EH (cell line): ENCODE measurements at places on chromosomes 1 and 21.

DNA sequence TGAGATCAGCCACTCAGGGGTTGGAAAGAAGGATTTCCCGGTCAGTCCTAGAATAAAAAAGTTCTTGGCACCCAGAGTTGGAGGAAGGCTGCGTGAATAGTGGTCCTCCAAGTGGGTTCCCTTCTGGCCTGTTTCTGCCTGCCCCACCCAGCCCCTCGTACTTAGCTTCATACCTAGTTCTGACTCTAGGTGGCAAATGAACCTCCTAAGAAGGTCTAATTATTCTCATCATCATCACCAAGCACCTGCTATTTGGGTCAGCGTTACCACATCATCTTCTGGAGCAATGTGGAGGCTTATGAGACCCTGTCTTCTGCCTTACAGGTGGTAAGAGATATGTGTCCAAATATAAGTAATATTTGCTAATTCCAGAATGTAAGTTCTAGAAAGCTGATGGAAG is 35.9 kb upstream of the NFASC start:
- DNase-seq = no peak

DNA sequence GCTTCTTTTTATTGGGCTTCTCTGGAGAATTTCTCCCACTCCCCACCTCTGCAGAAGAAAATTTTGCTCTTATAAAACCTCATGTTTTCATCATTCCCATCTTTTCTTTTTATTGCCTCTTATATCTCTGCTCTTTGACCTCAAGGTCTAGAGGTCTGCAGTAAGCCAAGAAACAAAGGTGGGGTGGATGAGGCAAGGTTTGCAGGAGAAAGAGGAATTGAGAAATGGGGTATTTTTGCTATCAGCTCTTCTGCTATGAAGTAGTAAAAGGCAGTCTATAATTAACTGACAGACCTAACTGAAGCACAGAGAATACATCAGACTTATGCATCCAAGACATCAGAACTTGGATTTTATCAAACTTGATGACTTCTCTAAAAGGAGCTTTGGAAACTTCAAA is 22.9 kb downstream of the SYT11 start:
- no peak for DNase-seq

- DNase-seq = no peak
Observed at GRCh38 chr1:211611818-211612217, 32.9 kb upstream of the SLC30A1 start.

GRCh38 chr1:170075186-170075585 is 691 bp upstream of the KIFAP3 start:
- DNase-seq = no peak

- DNase-seq = no peak
Observed at GRCh38 chr1:169565335-169566271, 20.7 kb downstream of the F5 start.

DNA sequence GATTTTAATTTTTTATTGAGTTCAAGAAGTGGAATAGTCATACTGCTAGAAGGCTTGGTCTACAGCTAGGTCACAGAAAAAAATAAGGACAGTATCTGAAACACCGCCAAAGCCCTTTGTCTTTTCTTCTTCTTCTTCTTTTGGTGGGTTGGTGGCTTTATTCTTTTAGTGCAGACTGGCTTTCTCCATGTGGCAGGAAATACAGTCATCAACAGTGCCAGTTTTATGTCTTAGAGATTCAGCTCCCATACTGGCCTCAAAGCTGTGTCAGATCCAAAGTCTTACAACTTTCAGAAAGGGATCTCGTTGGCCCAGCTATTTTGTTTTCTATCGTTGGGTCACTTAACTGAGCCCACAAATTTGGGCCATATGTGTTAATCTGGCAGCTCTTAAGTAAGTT is 58.2 kb downstream of the FNBP1L start:
- DNase-seq = peak; percentile 6

DNA sequence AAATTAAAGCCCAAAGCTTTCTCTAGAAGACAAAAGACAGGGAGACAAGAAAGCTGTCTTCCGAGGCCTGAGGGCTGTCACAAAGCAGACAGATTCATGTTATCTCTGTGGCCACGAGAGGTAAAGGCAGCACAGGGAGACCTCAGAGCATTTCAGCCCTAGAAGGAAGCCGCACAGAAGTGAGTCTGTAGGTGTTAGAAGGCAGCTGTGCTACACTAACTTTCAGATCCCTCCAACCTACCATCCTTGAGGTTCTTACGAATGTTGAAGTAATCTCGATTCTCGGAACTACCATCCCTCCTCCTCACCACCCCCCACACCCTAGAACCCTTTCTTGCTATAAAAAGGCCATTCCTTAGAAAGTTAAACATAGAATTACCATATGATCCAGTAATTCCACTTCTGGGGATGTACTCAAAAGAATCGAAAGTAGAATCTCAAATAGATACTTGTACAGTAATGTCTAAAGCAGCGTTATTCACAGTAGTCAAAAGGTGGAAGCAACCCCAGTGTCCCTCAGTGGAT is 21.5 kb upstream of the LYST start:
- no peak for DNase-seq

DNA sequence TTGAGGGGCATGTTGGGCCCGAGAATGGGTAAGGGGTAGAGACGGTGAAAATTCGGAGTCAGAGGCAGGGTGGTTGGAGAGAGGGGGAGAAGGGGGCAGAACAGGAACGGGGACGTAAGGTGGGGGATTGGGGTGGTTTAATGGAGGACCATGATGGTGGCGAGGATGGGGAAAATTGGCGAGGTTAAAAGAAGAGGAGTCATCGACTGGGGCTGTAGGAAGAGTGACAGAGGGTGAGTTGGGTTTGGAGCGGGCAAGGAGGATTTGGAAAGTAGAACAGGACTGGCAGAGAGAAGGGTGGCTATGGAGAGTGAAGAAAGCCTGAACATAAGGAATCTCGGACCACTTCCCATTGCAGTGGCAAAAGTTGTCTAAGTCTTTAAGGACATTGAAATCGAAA is 10.8 kb upstream of the ZBTB48 start:
- DNase-seq = no peak

- DNase-seq = peak; percentile 88
Observed at GRCh38 chr1:180117764-180118116, 36.9 kb upstream of the QSOX1 start.
